Activated CD4-positive, alpha-beta memory T cell treated with anti-CD3 and anti-CD28 coated beads, Interleukin-2, amount 10 ng/mL, durations not matched to agents 7 days and 5 days (primary cell): ENCODE measurements at places on chromosomes 12 and 14. TPM values are rescaled to one million over a fixed set of nuclear protein-coding genes. Genes with fewer than 3 reads are reported as not detected.

GRCh38 chr12:69620921-69621320 is 10.2 kb upstream of the LRRC10 start:
- H3K27ac ChIP-seq: no peak overlapping the region
- peaks cover 7% of the 10 kb centered on the region for H3K27me3 ChIP-seq
- no peak overlapping the region for H3K4me3 ChIP-seq
- no peaks in the 10 kb centered on the region for H3K4me1 ChIP-seq

GRCh38 chr14:76098047-76098446 is 53.7 kb upstream of the GPATCH2L start:
- no peaks in the 10 kb centered on the region for H3K36me3 ChIP-seq
- DNase-seq: no peak
- H3K4me3 ChIP-seq: no peak overlapping the region
- no peaks in the 10 kb centered on the region for H3K4me1 ChIP-seq
- H3K27me3 ChIP-seq: no peaks in the 10 kb centered on the region

- DNase-seq: no peak
- H3K36me3 ChIP-seq: peaks cover 11% of the 10 kb centered on the region
- H3K4me3 ChIP-seq: no peak overlapping the region
- no peaks in the 10 kb centered on the region for H3K4me1 ChIP-seq
Observed at GRCh38 chr12:26688344-26688904, 144.6 kb downstream of the ITPR2 start.

DNA sequence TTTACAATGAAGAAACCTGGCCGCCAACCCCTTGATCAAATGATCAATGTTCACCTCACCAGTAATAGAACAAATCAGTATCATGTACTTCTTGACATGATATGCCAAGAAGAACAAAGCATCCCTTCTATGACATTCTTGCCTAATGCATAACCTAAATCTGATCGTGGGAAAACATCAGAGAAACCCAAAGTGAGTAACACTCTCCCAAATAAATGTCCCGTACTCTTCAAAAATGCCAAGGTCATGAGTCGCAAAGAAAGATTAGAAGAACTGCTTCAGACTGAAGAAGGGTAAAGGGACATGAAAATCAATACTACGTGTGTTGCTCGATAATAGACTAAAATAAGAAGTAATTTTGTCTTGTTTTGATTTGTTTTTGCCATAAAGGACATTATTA is 11.4 kb upstream of the SLC25A3 start:
- H3K4me3 ChIP-seq: no peak overlapping the region
- peaks cover 2% of the 10 kb centered on the region for H3K27me3 ChIP-seq
- no peaks in the 10 kb centered on the region for H3K4me1 ChIP-seq
- H3K27ac ChIP-seq: no peak overlapping the region
- no peaks in the 10 kb centered on the region for H3K36me3 ChIP-seq
- DNase-seq: no peak

DNA sequence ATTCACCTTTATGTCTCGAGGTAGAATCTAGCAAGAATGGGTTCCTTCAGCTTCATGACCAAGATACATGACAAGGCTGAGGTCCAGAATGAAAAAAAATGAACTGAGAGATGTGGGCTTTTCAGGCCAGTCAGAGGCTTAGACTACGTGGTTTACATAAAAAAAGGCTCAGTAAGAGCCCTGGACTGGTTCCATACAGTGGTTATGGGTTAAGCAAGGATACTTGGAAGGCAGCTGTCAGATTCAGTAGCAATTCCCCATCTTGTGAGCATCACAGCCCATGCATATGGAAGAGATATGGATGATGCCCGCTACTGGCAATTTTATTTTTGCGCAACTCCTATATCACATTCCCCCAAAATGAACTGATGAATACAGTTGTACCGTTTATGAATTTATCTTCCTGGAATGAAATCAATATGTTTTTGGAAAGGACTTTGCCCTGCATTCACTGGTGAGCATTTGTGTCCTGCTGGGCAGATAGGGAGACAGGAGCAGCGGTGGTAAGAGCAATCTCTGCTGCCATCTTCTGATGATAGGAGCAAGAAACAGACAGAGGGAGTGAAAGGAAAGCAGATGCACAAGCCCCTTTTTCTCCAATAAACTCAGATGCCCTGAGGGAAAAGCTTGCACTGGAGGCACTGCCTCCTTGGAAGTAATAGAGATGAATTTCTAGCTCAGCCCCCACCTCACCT is 280.4 kb downstream of the GALC start:
- no peaks in the 10 kb centered on the region for H3K36me3 ChIP-seq
- H3K4me3 ChIP-seq: no peak overlapping the region
- no peaks in the 10 kb centered on the region for H3K27me3 ChIP-seq
- H3K27ac ChIP-seq: no peak overlapping the region
- H3K4me1 ChIP-seq: no peaks in the 10 kb centered on the region
- no peak for DNase-seq

DNA sequence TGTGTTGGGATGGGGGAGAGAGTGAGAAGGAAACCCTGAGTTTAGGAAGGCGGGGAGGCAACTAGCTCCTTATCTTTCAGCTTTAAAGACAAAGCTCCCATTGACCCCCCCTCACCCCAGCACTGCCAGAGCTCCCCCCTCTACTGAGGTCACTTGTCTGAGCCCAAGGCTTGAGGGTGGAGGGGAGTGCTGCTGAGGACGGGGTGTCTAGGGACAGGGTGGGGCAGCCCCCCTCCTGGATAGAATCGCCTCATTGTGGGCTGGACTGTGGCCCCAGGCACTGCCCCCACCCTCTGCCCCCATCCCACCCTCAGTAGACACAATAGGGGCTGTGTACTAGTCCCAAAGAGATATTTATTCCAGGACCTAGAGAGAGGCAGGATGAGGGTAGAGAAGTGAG is 3.0 kb downstream of the ERBB3 start:
- peaks cover 35% of the 10 kb centered on the region for H3K27me3 ChIP-seq
- H3K4me3 ChIP-seq: no peak overlapping the region
- no peak for DNase-seq
- H3K27ac ChIP-seq: no peak overlapping the region

The ACSM4 gene
- not detected for total RNA-seq

The CSRP2 gene
- total RNA-seq: 0.15 TPM
